ENCODE measurements at places on chromosomes 12 and 14.

DNA sequence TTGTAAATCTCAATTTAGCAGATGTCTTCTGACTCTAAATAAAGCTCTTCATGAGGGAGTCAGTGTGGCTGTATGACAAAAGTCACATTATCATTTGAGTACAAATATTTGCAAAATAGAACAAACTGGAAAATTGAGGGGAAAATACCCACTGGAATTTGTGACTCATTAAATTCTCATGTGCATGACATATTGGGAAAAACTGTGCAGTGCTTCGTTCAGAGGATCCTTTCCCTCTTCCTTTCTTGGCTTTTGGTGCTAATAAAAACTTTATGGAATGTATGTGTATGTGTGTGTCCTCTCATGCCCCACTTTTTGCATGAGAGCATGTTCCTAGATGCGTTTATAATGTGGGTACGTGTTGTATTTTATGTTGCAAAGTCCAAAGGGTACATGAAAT, 267.8 kb downstream of the KTN1 start:
- peak; percentile 48 for DNase-seq

DNA sequence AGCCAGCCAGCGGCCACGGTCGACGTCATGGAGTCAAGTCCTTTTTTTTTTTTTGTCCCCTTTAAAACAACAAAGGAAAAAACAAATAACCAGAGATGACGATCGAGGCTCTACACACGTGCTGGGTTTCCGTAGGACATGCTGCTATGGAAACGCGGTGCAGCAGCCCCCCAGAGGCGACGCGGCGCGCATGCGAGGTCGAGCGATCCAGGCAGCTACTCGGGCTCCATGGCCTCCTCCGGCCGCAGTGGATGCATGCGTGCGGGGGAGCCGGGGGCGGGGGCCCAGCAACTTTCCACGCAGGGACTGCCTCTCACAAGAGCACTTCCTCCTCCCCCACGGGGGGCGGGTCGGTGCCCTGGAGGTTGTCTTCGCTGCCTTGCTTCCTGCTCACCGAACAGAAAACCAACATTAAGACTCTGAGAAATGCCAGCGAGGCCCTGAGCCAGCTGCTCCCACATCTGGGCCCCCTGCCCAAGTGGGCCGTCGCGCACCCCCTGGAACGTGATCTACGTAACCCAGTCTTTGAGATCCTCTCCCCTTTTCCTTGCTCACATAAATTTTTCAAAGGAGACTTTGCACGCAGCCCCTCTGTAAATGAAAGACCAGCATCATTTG, 30.7 kb downstream of the P2RX4 start:
- peak; percentile 31 for DNase-seq

DNA sequence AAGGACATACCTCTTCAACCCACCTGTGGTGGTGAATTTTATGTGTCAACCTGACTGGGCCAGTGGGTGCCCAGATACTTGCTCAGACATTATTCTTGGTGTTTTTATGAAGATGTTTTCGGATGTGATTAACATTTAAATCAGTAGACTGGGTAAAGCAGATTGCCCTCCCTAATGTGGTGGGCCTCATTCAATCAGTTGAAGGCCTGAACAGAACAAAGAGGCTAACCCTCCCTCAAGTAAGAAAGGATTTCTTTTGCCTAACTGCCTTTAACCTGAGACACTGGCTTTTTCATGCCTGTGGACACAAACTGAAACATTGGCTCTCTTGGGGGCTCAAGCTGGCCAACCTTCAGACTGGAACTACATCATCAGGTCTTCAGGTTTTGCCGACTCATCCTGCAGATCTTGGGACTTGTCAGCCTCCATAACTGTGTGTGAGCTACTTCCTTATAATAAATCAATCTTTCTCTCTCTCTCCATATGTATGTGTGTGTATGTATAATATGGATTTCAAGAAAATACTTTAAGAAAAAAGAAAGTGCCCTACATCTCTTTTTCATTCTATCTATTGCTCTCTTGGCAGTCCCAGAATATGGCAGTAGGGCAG, 39.4 kb downstream of the RTN1 start:
- no peak for DNase-seq

- DNase-seq = no peak
Measured at GRCh38 chr14:40850191-40850590, 756.5 kb upstream of the LRFN5 start.

DNA sequence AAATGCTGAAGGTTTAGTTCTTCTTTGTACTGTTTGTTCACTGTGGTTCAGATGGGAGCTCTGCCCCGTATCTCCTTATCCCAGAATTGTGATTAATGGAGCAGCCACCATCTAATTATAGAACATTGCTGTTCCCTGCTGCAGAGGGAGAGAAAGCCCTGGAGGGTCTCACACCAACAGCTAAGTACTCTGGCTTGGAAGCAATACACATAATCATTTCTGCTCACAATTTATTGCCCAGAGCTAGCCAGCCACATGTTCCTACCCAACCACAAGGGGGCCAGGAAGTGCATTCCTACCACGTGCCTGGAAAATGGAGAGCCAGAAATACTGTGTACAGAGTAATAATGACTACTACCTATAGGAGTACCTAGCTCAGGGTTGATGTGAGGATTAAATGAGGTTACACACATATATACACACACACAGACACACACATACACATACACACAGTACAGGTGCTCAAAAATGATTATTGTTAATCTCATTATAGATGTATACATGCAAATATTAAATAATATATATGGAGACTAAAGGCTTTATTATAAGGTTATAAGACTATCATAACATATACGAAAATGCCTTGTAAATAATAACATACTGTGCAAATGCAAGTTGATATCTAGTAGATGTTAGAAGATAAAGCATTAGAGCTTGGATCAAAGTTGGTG, 22.3 kb downstream of the MSRB3 start:
- peak; percentile 21 for DNase-seq

- DNase-seq = no peak
Measured at GRCh38 chr12:126535971-126536370, 1470.7 kb downstream of the AACS start.

DNA sequence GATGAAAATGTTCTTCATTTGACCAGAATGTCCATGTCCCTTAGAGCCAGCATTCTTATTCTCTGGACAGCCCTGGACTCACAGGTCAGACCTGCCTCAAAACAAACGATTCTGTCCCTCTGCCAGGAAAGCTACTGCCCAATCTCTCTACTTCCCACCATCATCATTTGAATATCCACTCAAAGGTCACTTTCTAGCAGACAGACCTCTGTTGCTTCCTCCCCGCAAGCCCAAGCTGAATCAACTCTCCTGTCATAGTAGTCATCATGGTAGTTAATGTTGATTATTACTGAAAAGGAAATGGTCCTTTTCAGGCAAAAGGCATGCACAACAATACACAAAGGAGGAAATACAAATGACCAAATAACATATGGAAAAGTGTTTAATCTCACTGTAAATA, 39.6 kb upstream of the CPM start:
- no peak for DNase-seq

DNA sequence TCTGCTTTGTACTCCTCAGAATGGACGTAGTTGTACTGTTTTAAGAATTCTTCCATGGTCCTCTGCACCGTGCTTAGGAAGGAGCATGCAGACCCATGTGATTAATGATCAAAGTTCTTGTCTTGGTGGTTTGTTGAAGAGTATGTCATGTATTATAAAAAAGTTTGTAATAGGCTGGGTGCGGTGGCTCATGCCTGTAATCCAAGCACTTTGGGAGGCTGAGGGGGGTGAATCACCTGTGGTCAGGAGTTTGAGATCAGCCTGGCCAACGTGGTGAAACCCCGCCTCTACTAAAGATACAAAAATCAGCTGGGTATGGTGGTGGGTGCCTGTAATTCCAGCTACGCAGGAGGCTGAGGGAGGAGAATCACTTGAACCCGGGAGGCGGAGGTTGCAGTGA, 61.8 kb upstream of the RTL1 start:
- DNase-seq = no peak

DNA sequence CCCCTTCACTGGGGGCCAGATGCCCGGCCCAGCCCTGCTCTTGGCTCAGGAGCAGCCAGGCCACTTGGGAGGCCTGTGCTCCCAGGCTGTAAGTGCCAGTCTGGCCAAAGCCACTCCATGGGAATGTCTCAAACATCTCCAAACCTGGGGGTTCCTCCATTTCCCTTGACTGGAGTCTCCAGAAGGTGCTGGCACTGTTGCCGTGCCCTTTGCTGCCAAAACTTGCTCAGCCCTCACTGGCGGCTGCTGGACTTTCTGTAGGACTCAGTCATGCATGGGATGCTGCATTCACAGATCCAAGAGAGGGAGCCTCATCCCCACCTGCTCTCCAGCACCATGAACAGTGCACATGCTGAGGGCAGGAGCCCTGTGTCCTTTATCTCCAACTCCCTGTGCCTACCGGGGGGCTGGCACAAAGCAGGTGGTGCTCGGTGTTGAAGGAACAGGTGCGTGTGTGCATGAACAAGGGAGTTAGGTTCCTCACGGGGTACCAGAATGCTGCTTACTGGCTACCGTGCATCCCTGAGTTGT, 9.6 kb upstream of the OTUB2 start:
- DNase-seq = no peak

DNA sequence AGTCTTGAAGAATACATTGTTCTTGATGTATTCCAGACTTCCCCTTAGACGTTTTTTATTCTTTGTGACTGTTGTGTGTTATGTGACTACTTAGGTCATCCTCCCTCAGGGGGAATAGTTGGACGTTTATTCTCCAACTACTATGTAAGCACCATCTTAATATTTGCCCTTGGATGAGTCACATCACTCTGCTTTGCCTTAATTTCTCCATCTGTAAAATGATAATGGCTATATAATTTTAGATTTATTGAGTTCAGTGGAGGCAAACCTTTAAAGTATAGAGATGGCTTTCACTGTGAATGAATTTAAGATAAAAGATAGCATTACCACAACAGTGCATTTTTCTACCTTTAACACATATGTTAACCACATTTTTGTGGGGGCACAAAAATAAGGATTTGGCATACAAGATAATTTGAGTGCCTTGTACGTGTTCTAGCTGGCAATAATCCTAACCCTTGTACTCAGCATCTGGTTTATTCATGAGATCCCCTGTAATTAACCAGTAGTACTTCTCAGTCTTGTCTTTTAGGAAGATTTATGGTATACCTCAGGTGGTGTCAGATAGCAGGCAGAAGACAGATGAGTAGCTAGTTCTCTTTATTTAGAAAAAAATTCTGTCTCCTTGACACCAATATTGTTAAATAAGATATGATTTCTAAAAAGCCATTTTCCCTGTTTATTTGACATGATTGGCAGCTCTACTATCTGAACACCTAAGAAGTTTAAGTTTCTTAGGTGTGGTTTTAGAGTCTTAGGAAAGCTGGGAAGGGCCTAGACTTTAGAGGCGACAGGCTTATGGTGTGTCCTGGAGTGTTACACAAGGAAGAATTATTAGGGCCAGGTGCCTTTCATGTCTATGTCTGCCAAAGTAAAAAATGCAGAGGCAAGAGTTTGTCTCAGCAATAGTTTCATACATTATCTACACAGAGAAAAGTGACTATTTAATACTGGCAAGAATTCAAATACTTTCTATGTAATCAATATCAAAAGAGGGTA, 152.3 kb downstream of the RAD51B start:
- peak; percentile 32 for DNase-seq

Measured in adipocyte (in vitro differentiated cells).